Urothelium cell line (cell line): ENCODE measurements at places on chromosomes 6 and 20.

- peak; percentile 87 for DNase-seq
Observed at GRCh38 chr20:64083378-64083803, 807 bp downstream of the LKAAEAR1 start.

- no peak for DNase-seq
Observed at GRCh38 chr6:150788089-150788488, 77.4 kb upstream of the MTHFD1L start.

- no peak for DNase-seq
Observed at GRCh38 chr20:33871362-33871761, 60.2 kb downstream of the CHMP4B start.

DNA sequence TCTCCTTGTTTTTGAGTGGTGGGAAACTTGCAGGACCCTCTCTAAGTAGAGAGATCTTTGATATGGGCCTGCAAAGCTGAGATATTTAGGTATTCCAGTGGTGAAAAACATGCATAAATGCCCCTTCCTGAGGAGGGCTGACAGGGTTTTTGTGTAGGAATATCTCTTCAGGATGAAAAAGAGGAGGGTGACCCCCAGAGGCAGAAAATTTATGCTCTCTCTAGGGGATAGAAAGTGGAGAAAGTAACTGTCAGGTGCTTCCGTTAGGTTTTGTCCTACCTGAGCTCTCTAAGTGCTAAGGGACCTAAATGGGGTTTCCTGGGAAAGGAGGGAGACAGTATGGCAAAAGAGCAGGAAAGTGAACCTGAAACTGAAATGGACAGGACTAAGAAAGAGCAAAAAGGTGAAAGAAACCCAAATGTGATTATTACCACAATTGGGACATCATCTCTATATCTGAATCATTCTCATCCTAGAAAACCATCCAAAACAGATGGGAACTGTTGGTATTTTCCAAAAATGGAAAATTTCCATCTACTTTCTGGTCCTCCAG is 2.0 kb downstream of the COL19A1 start:
- DNase-seq: no peak

DNA sequence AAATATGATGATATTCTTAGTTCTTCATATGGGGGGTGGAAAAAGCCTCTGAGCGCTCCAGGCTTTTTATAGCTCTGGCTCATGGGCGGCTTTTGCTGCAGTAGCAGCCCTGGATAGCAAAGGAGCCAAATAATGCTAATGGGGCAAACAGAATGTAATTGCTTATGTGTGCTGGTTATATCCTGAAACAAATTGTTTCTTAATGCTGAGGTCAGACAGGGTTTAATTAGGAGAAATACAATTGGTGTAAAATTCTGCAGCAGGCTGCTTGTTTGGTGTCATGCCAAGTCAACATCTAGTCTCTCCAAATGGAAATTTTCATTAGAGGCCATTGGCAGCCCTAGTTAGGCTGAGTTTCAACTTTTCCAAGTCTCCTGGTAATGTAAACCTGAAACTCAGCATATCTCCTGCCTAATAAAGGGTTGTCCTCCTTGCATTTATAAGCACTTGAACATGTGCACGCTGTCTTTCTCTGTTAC is 530.1 kb upstream of the NOX3 start:
- DNase-seq: no peak

DNA sequence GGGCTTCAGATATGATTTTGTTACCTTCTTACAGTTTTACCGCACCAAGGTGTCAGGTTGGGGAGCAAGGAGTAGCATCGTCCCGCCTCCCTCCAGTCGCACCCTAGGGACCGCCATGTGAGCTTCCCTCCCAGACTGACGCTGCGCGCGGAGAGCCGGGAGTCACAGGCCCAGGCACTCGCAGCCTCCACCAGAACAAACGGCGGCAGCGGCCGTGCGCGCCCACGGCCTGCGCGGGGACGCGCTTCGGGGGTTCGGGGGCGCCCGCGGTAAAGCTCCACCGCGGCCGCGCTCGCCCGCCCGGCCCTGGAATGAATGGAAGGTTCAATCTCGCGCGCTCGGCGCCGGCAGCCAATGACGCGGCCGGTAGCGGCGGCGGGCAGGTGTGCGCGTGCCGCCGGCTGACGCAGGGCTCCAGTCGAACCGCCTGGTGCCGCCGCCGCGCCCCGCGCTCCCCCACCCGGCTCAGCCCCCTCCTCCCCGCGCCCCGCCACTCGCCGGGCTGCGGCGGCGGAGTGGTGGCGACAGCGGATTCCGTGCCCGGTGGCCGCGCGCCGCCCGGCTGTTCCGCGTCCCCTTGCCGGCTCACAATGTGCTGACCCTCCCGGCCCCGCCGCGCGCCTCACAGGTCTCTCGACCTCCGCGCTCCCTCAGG is 16.5 kb upstream of the LIN28B start:
- DNase-seq: no peak

GRCh38 chr6:30127238-30128093 is 8.5 kb upstream of the TRIM40 start:
- DNase-seq: no peak

DNA sequence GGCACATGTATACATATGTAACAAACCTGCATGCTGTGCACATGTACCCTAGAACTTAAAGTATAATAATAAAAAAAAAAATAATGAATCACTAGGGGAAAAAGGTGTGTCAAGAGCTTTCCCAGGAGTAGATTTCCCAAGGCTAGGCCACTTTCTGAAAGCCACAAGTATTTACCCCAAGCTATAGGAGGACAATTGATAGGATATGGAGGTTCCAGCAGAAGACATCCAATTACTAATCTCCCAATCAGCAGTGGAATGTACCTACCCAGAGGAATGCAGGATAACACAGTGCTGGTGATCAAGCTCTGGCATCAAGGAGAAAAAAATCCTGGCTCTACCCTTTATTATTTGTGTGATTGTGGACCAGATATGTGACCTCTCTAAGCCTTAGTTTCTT is 562.7 kb downstream of the RFPL4B start:
- DNase-seq: peak; percentile 3

DNA sequence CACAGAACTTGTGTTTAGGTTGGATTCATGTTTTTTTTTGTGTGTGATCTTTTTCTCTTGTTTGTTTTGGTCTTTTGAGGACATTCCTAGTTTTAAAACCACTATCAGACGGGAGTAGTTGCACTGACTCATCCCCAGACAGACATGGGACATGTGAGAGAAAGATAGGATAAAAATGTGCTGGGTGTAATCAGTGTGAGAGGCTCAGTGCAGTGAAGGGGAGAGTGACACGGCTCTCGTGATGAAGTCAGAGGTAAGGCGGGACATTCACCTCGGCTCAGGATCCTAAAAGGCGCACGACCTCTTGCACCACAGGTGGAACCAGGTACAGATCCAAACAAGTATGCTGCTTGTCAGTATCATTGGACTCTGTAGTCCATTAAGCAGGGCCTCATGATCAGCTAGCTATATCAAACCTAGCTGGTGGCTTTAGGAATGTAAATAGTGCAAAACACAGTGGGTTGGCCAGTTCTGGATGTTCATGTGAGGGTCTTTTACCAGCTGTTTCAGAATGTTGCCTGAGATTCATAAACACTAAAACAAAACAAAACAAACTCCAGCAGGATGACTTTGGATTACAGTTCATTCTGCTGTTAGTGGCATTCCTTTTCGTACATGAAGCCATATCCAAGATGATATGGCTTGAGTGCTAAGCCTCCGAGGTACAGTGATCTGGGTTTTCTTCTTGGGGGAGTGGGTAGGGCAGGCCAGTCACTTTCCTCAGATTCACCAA is 18.0 kb downstream of the FOXO3 start:
- no peak for DNase-seq

DNA sequence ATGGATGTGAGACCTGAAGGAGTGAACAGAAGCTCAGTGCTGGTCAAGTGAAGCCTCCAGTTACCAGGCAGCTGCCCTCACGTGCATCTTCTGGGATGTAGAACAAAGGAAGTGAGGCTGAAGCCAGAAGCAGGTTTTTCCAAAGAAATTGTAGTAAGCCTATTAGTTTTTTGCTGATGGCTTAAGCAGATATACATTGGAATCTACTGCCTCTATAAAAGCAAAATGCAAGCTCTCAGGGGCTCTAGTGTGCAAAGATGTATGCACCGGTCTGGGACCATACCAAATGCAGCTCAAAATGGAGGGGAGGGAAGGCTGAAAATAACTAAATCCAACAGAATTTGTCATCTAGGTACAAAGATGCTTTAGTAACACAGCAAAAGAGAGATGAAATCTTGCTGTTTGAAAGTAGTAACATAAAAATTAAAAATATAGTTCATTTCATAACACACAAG is 77.0 kb downstream of the DTNBP1 start:
- no peak for DNase-seq

DNA sequence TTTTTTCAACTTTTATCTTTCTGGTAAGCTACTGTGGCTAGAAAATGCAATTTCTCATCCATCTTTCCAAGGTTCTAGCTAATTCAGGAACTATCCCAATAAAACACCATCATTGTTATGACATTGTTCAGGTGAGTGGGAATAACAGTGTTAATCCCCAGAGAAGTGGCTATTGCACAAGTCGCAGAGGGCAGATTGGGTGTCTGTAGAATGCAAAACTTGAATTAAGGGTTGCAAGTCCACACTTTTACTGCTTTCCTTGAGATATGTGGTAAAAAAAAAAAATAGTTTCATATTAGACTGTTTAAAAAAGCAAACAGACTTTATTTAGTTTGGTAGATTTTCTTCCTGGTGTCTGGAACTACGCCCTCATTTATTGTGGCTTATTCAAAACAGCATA is 41.1 kb upstream of the PRDM1 start:
- DNase-seq: no peak

GRCh38 chr6:157145656-157146285 is 177.5 kb downstream of the TMEM242 start:
- no peak for DNase-seq

DNA sequence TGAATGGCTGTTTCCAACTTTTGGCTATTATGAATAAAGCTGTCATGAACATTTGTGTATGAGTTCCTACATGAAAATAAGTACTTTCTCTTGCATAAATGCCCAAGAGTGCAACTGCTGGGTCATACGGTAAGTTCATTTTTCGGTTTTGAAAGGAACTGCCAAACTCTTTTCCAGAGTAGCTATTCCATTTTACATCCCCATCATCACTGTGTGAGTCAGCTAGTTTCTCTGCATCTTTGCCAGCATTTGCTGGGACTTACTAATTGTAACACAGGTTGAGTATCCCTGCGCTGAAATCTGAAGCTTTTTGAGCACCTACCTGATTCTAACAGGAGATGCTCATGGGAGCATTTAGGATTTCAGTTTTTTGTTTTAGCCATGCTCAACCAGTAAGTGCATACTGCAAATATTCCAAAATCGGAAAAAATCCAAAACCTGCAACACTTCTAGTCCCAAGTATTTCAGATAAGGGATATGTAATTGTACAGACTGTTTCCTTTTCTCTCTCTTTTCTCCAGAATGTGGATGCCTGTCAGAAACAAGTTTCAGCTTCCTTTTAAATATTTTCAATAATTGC is 118.4 kb downstream of the DTNBP1 start:
- DNase-seq: no peak

DNA sequence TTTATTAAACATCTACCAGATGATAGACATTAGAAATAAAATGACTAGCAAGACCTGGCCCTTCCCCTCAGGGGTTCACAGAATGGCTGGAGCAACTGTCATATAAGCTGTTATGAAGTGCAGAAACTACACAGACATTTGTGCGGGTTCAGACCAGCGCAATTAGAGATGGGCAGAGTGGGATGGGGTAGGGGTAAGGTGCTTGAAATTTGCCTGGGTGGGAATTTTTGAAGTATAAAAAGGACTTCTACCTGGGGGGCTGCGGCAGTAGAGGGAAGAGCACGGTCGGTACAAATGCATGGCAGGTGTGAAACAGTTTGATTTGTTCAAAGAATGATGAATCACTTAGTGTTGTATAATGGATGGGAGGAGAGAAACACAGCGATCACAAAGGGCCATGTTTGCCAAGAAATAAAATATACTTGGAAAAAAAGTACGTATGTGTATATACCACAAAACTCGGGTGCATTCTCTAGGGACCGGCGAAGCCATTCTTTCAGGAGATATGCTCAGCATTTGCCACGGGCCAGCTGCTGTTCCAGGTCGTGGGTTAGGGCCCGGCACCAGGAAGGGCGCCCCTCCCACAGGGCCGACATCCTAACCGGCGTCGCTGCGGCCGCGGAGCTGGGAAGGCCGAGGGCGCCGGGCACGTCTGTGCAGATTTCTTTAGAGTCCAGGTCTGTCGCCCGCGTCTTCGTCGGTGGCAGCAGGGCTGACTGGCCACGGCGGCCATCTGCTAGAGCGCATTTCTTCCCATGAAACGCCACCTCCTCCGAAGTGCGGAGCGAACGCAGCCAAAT is 809 bp upstream of the NOL7 start:
- DNase-seq: peak; percentile 50
